Posterior cingulate gyrus (tissue), 11 donors: ENCODE measurements at places on chromosomes 16 and 17.
A peak's percentile ranks its signal among the peaks of the same experiment; 100 is the strongest.

DNA sequence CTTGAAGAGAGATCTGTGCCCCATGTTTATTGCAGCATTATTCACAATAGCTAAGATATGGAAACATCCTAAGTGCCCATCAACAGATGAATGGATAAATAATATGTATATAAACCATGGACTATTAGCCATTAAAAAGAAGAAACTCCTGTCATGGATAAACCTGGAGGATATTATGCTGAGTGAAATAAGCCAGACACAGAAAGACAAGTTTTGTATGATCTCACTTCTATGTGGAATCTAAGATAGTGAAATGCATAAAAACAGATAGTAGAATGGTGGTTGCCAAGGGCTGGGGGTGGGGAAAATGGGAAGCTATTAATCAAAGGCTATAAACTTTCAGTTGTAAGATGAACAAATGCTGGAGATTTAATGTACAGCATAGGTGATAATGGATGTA lies 19.9 kb upstream of the HEATR6 start:
- DNase-seq = no peak

DNA sequence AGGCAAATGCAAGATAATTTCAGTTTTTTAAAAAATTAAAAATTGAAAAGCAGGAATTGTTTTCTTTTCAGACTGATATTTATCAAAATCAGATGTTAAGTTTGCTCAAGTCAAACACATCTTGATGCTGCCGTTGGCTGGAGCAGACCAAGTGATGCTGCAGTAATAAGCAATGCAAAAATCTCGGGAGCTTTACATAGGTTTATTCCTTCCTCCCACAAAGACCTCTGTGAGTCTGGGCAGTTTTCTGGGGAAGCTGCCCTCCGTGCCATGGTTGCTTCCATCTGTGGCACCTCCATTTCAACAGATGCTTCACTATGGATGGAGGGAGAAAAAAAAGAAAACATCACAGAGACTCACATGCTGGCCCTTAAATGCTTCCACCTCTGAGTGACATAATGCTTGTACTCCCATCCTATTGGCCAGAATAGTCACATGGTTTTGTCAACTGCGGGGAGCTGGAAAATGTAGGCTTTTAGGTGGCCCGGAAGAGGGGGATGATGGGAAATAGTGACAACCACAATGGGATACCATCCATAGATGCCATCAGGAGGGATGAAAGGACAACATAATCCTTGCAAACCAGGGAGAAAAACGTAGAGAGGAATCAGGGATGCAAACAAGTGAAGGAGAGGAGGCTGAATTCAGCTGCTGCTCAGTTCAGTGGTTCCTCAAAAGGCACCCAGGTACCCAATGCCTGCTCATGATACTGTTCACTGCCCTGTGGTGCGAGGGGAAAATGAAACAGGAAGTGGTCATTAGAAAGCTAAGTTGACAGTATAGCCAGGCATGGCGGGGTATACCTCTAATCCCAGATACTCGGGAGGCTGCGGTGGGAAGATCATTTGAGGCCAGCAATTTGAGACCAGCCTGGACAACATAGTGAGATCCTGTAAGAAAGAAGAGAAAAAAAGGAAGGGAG lies 13.5 kb upstream of the ERCC4 start:
- DNase-seq = no peak

- no peak for DNase-seq
These were observed 8.7 kb downstream of the MSL1 start for GRCh38 chr17:40130352-40131042.

DNA sequence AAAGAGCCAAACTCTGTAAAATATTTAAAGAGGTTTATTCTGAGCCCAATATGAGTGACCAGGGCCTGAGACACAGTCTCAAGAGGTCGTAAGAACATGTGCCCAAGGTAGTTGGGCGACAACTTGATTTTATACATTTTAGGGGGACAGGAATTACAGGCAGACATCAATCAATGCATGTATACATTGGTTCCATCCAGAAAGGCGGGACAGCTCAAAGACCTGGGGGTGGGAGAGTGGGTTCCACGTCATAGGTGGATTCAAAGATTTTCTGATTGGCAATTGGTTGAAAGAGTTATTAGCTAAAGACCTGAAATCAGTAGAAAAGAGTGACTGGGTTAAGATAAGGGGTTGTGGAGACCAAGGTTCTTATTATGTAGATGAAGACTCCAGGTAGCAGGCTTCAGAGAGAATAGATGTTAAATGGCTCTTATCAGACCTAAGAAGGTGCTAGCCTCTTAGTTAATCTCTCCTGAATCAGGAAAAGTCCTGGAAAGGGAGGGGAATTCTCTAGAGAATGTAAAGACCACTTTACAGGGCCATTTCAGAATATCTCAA lies 32.4 kb downstream of the HSBP1 start:
- no peak for DNase-seq

- DNase-seq = peak; percentile 21
These were observed 135.2 kb downstream of the SHISA9 start for GRCh38 chr16:13036600-13036999.

GRCh38 chr16:82201926-82202325 lies 31.9 kb upstream of the MPHOSPH6 start:
- DNase-seq = no peak

DNA sequence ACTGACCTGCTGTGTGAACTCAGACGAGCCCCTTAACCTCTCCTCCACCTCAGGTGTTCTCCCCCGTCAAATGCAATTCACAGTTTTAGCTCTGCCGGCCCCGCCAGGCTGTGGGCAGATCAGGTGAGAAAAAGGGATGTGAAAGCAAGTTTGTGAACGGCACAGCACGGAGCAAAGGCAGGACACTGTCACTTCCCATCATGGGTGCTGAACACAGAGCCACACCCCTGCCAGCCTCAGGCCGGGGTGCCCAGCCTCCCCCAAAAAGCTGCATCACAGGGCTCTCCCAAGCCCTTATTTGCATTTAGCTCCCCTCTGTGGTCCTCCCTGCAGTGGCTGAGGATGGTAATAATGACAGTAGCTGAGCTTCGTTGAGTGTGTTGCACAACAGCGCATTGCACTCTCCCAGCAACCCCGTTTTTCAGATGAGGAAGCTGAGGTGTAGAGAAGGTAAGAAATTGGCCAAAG lies 88.8 kb upstream of the TNRC6C start:
- DNase-seq = no peak

DNA sequence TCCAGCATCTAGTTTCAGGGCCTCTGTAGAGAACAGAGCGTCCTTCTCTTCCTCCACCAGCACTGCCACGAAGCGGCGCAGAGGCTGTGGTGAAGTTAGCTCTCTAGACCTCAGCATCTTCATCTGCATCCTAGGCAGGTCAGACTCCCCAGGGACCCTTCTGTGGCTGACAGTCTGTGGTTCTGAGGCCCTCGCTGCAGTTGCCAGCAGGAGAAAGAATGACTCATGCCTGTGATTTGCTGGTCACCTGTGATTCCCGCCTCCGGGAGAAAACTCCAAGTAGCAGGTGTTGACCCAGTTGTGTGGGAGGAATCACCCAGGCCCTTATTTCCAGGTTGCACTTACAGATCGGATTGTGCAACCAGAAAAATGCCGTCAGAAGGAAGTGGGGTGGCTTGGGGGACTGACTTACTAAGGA lies 117.3 kb upstream of the CACNG5 start:
- DNase-seq = no peak
